ENCODE measurements at places on chromosomes 5 and 9. TPM values are rescaled to one million over a fixed set of nuclear protein-coding genes. Genes with fewer than 3 reads are reported as not detected.

DNA sequence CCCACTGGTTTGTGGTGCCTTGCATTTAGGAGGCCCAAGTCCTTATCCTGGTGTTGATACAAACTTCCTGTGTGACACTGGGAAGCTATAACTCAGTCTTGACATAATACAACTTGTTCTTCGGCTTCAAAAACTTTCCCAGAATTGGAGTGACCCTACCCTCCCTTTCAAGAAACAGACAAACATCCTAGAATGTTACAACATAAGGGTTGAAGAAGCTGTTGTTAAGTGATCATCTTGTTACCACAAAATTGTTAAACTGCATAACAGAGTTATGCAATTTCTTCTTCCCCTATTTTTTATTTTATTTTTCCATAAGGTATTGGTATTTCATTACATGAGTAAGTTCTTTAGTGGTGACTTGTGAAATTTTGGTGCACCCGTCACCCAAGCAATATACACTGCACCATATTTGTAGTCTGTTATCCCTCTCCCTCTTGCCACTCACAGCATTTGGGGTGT is 21.3 kb downstream of the TLR4 start:
- no peaks in the 10 kb centered on the region for H3K4me1 ChIP-seq
- no peak for DNase-seq
- no peak overlapping the region for H3K27ac ChIP-seq
- no peak overlapping the region for H3K4me3 ChIP-seq
- H3K36me3 ChIP-seq: no peaks in the 10 kb centered on the region

GRCh38 chr5:171419688-171420430 is 412 bp downstream of the FGF18 start:
- no peaks in the 10 kb centered on the region for H3K36me3 ChIP-seq
- peak overlapping the region; percentile 43 for H3K4me3 ChIP-seq
- peak; percentile 32 for DNase-seq
- H3K27me3 ChIP-seq: no peaks in the 10 kb centered on the region

The RASGRF2 gene
- 4.8 TPM for total RNA-seq

- no peak overlapping the region for H3K27ac ChIP-seq
- peak; percentile 40 for DNase-seq
- H3K4me3 ChIP-seq: no peak overlapping the region
Measured at GRCh38 chr9:9924376-9924775, 688.4 kb downstream of the PTPRD start.

GRCh38 chr5:24623031-24623430 is 21.7 kb downstream of the CDH10 start:
- H3K4me1 ChIP-seq: no peaks in the 10 kb centered on the region
- H3K36me3 ChIP-seq: no peaks in the 10 kb centered on the region
- H3K4me3 ChIP-seq: no peak overlapping the region

The PCDHB4 gene
- 0.45 TPM for total RNA-seq

The ZFP2 gene
- 128 TPM for total RNA-seq

DNA sequence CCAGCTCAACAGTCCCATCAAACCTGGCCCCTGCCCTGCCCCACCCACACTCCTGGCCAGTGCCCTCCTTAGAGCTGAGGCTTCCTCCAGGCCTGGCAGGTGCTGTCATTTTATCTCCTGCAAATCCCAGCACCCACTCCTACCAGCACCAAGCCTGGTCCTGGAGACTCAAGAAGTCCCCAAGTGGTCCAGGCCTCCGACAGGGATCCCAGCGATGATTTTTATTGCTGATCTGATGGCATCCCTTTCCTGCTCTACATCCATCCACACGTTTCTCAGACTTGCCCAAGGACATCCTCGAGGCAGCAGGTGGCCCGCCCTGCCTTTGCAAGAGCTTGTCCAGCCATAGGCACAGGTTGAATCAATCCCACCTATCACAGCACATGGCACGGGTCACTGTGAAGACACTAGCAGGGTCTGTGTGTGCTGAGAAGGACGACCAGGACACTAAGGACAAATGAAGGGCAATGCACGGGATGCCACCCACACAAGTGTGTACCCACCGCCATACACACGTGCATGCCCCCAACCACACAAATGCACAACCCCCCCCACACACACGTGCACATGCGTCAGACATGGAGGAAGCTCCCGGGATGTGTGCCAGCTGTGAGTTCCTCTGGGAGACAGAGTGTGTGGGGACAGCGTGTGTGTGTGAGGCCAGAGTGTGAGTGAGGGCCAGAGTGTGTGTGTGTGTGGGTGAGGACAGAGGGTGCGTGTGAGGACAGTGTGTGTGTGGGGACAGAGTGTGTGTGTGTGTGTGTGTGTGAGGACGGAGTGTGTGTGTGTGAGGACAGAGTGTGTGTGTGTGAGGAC is 62.4 kb upstream of the UBAC1 start:
- peaks cover 80% of the 10 kb centered on the region for H3K4me1 ChIP-seq
- no peak overlapping the region for H3K4me3 ChIP-seq
- no peaks in the 10 kb centered on the region for H3K27me3 ChIP-seq
- H3K36me3 ChIP-seq: no peaks in the 10 kb centered on the region

GRCh38 chr9:131214286-131214856 is 61.9 kb downstream of the FAM78A start:
- no peak overlapping the region for H3K27ac ChIP-seq
- H3K36me3 ChIP-seq: peaks cover 5% of the 10 kb centered on the region

The ZFAND5 gene
- total RNA-seq: 190 TPM

DNA sequence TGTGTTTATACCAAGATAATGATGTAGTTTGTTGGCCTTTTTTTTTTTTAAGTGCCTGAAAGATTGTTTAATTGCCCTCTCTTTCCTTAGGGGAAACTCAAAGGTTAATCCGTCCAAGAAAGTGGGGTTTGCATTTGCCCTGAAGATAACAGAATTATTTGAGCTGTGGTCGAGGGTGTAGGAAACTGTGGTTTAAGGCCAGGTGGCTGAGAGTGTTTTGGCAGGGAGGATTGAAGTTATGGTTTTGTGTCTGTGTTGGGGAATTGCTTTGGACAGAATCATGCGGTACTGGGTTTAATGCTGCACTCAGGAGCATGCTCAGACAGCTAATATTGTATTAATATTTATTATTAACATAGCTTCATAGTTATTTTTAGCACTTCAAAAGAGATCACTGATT is 509.8 kb downstream of the EBF1 start:
- H3K36me3 ChIP-seq: no peaks in the 10 kb centered on the region
- no peaks in the 10 kb centered on the region for H3K27me3 ChIP-seq
- H3K4me1 ChIP-seq: peaks cover 28% of the 10 kb centered on the region
- H3K27ac ChIP-seq: no peak overlapping the region

DNA sequence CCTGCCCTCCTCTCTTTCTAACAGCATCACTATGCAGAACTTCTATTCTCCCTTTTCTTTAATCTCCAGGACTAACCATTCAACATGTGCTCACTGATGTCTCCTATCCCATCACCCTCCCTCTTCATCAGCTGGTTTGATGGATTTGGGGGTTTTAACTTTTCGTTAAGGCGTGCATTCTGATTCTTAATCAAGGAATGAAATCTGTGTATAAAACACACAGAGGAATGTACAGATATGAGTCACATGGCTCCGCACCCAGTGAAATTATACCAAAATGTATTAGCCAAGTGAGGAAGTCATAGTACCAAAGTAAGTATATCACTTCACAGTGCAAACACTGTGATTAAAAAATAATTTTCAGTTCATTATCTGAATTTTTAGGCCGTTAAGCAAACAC is 35.2 kb downstream of the MARCHF11 start:
- H3K27me3 ChIP-seq: no peaks in the 10 kb centered on the region
- no peak overlapping the region for H3K4me3 ChIP-seq
- H3K4me1 ChIP-seq: no peaks in the 10 kb centered on the region
